Large intestine (tissue), 12 donors: ENCODE measurements at places on chromosomes 11 and 22. TPM values are rescaled to one million over a fixed set of nuclear protein-coding genes. Genes with fewer than 3 reads are reported as not detected.

- no peaks in the 10 kb centered on the region for H3K36me3 ChIP-seq
- H3K27me3 ChIP-seq = no peaks in the 10 kb centered on the region
- no peak overlapping the region for H3K4me3 ChIP-seq
- no peak for DNase-seq
Measured at GRCh38 chr22:37459206-37459605, 27.0 kb downstream of the MFNG start.

GRCh38 chr11:61870541-61871031 lies 20.8 kb downstream of the FADS3 start:
- no peak for DNase-seq
- H3K27ac ChIP-seq = no peak overlapping the region
- no peak overlapping the region for H3K4me3 ChIP-seq
- H3K27me3 ChIP-seq = peaks cover 14% of the 10 kb centered on the region
- H3K36me3 ChIP-seq = no peaks in the 10 kb centered on the region
- peaks cover 11% of the 10 kb centered on the region for H3K4me1 ChIP-seq

GRCh38 chr22:24391836-24392217 lies 35.6 kb upstream of the ADORA2A start:
- DNase-seq = no peak
- H3K27ac ChIP-seq = peak overlapping the region; percentile 9
- H3K36me3 ChIP-seq = peaks cover 27% of the 10 kb centered on the region
- no peaks in the 10 kb centered on the region for H3K4me1 ChIP-seq

DNA sequence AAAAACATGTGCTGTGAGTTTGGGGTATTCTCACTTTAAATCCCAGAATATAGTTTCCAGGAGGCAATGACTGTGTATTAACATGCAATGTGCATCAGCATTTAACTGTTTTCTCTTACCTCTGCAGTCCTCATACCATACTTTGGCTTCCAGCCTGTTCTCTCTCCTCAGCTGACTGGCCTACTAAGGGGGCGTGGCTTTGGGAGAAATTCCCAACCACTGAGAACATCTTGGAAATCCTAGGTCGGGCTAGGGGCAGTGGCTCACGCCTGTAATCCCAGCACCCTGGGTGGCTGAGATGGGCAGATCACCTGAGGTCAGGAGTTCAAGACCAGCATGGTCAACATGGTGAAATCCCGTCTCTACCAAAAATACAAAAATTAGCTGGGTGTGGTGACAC lies 13.5 kb upstream of the ZC3H12C start:
- H3K27me3 ChIP-seq = no peaks in the 10 kb centered on the region
- DNase-seq = no peak
- H3K4me3 ChIP-seq = no peak overlapping the region
- H3K36me3 ChIP-seq = no peaks in the 10 kb centered on the region
- H3K27ac ChIP-seq = no peak overlapping the region
- H3K4me1 ChIP-seq = peaks cover 29% of the 10 kb centered on the region

OR52W1 gene
- polyA plus RNA-seq = 0.10 TPM

TESMIN gene
- polyA plus RNA-seq = 10.0 TPM
